ENCODE measurements at places on chromosomes 3 and 15. TPM values are rescaled to one million over a fixed set of nuclear protein-coding genes. Genes with fewer than 3 reads are reported as not detected.

GRCh38 chr3:12629560-12629959, 34.4 kb downstream of the RAF1 start:
- DNase-seq: peak; percentile 15
- H3K27me3 ChIP-seq: no peaks in the 10 kb centered on the region
- peaks cover 2% of the 10 kb centered on the region for H3K36me3 ChIP-seq

- no peaks in the 10 kb centered on the region for H3K36me3 ChIP-seq
- no peaks in the 10 kb centered on the region for H3K4me1 ChIP-seq
- H3K27me3 ChIP-seq: no peaks in the 10 kb centered on the region
- H3K27ac ChIP-seq: no peak overlapping the region
- no peak for DNase-seq
- H3K4me3 ChIP-seq: no peak overlapping the region
Measured at GRCh38 chr3:39755100-39755499, 54.3 kb upstream of the MYRIP start.

- no peaks in the 10 kb centered on the region for H3K36me3 ChIP-seq
- H3K27me3 ChIP-seq: 0 out of 2 replicates have a peak, but pooled peaks cover 5% of the 10 kb centered on the region
- DNase-seq: no peak
- no peaks in the 10 kb centered on the region for H3K4me1 ChIP-seq
- H3K27ac ChIP-seq: no peak overlapping the region
Measured at GRCh38 chr15:34456658-34457057, 19.1 kb upstream of the GOLGA8A start.

- no peaks in the 10 kb centered on the region for H3K27me3 ChIP-seq
- DNase-seq: no peak
- H3K27ac ChIP-seq: no peak overlapping the region
- H3K36me3 ChIP-seq: no peaks in the 10 kb centered on the region
- H3K4me1 ChIP-seq: no peaks in the 10 kb centered on the region
- no peak overlapping the region for H3K4me3 ChIP-seq
Measured at GRCh38 chr3:26997226-26997625, 372.0 kb downstream of the NEK10 start.

The ACTRT3 gene
- total RNA-seq: 2.2 TPM

- H3K27me3 ChIP-seq: no peaks in the 10 kb centered on the region
- no peak overlapping the region for H3K27ac ChIP-seq
- no peak overlapping the region for H3K4me3 ChIP-seq
Measured at GRCh38 chr3:53071882-53072431, 26.1 kb upstream of the SFMBT1 start.

GRCh38 chr3:33061782-33062181, 35.2 kb downstream of the GLB1 start:
- no peaks in the 10 kb centered on the region for H3K27me3 ChIP-seq
- DNase-seq: no peak
- H3K4me1 ChIP-seq: no peaks in the 10 kb centered on the region
- peaks cover 33% of the 10 kb centered on the region for H3K36me3 ChIP-seq

The HHLA2 gene
- total RNA-seq: not detected

GRCh38 chr3:157427901-157428300, 8.7 kb upstream of the PTX3 start:
- peaks cover 16% of the 10 kb centered on the region for H3K4me1 ChIP-seq
- H3K36me3 ChIP-seq: peaks cover 4% of the 10 kb centered on the region
- H3K27me3 ChIP-seq: no peaks in the 10 kb centered on the region
- no peak overlapping the region for H3K27ac ChIP-seq
- DNase-seq: no peak

The B3GALNT1 gene
- total RNA-seq: 23.1 TPM

- H3K4me3 ChIP-seq: no peak overlapping the region
- H3K4me1 ChIP-seq: peaks cover 20% of the 10 kb centered on the region
- H3K27me3 ChIP-seq: no peaks in the 10 kb centered on the region
- H3K27ac ChIP-seq: peak overlapping the region; percentile 91
Measured at GRCh38 chr3:66362541-66362941, 138.3 kb downstream of the LRIG1 start.

The CATSPER2 gene
- 1.3 TPM for total RNA-seq

DNA sequence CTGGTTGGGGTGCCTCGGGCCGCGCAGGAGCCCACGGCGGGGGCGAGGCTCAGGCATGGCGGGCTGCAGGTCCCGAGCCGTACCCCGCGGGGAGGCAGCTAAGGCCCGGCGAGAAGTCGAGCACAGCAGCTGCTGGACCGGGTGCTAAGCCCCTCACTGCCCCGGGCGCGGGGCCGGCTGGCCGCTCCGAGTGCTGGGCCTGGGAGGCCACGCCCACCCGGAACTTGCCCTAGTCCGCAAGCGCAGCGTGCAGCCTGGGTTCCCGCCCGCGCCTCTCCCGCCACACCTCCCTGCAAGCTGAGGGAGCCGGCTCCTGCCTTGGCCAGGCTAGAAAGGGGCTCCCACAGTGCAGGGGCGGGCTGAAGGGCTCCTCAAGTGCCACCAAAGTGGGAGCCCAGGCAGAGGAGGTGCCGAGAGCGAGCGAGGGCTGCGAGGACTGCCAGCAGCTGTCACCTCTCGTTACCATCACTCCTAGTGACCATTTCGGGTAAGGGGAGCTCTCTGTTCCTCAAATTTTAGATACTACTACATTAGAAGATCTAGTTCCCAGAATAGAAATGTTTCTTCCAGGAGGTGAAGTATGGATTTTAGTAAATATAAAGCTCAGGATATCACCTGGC, 417.0 kb upstream of the AGTR1 start:
- no peak for DNase-seq
- H3K4me3 ChIP-seq: no peak overlapping the region
- H3K27me3 ChIP-seq: no peaks in the 10 kb centered on the region
- no peaks in the 10 kb centered on the region for H3K4me1 ChIP-seq

- H3K4me3 ChIP-seq: no peak overlapping the region
- no peak overlapping the region for H3K27ac ChIP-seq
- H3K27me3 ChIP-seq: no peaks in the 10 kb centered on the region
- no peaks in the 10 kb centered on the region for H3K36me3 ChIP-seq
- no peaks in the 10 kb centered on the region for H3K4me1 ChIP-seq
Measured at GRCh38 chr15:99467853-99468464, 97.8 kb upstream of the MEF2A start.

The IL17RC gene
- total RNA-seq: 19.5 TPM

GRCh38 chr3:25473246-25473645, 45.2 kb downstream of the RARB start:
- H3K27me3 ChIP-seq: no peaks in the 10 kb centered on the region
- H3K4me3 ChIP-seq: no peak overlapping the region
- H3K4me1 ChIP-seq: peaks cover 51% of the 10 kb centered on the region
- peak overlapping the region; percentile 58 for H3K27ac ChIP-seq
